ENCODE measurements at places on chromosomes 4 and X.

GRCh38 chr4:142648378-142648777 lies 197.7 kb downstream of the INPP4B start:
- DNase-seq: no peak

DNA sequence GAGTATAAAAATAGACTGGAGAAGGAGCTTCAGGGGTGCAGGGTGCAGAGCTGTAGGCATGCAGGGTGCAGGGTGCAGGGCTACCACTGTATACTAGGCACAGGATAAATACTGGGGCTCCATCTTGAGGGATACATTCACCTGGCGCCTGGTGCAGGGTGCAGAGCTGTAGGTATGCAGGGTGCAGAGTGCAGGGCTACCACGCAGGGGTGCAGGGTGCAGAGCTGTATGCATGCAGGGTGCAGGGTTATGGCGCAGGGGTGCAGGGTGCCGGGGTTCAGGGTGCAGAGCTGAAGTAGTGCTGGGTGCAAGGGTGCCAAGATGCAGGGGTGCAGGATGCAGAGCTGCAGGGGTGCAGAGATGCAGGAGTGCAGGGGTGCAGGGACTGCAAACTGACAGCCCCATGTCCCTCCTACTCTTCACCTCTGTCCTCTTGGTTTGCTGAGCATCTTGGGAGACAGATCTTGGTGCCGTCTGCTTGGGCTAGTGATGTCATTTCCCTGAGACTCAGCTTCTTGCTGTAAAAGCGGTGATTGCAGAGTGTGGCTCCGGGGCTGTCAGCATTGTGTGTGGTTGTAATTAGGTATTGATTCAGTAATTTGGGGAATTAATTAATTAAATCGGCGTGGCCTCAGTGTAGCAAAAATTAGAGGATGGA lies 91.2 kb downstream of the ADRA2C start:
- DNase-seq: no peak

DNA sequence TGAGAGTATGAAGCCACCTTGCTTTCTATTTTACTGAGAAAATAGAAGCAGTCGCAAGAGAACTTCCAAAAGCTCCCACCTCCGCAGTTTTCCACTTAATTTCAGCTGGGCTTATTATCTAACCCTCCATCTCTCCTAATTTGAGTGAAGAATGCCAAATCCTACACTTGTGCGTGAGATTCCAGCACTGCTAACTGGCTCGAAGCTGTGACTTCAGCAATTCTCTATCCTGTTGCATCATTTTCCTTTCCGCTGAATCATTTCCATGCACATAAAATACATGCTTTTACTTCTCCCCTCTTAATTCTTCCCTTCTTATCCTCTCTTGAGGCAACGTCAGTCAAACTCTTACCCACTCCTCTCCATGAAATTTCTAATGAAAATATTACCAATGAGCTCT lies 189.5 kb downstream of the GASK1B start:
- no peak for DNase-seq

- DNase-seq: no peak
Observed at GRCh38 chr4:173237152-173237551, 68.5 kb downstream of the GALNT7 start.

DNA sequence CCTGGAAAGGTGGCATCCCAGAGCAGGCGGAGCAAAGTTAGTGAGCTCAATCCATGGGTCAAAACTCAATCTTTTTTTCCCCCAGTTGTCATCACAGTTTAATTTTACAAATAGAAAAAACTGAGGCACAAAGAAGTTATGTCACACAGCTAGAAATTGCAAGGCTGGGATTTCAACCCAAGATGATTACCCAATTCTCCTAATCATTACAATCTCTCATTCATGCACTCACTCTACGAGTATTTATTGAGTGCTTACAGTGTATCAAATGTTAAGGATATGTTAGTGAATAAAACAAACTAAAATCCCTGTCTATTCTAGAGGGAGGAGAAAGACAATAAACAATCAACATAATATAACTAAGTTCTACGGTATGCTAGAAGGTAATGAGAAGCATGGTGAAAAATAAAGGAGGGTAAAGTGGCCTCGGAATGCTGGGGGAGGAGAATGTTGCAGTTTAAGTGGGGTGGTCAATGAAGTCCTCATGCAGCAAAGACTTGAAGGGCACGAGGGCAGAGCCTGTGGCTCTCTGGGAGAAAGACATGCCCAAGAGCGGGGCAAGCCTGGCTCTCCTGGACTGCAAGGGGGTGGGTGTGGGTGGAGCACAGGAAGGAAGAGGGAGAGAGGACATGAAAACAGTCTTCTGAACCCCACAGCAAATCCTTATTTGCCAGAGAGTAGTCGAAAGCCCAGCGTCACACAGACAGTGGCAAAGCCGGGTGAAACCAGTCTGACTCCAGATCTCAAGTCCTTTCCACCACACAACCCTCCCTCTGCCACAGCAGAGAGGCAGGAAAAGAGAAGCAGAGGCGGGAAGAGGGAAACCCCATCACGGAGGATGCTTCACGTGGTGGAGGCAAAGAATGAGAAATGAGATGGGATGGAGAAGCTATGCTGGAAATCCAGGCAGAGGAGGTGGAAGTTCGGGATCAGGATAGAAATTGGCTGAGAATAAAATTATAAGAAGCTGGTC lies 48.3 kb downstream of the RAB33B start:
- no peak for DNase-seq

- peak; percentile 65 for DNase-seq
Observed at GRCh38 chr4:184384056-184384809, 90.1 kb downstream of the IRF2 start.

DNA sequence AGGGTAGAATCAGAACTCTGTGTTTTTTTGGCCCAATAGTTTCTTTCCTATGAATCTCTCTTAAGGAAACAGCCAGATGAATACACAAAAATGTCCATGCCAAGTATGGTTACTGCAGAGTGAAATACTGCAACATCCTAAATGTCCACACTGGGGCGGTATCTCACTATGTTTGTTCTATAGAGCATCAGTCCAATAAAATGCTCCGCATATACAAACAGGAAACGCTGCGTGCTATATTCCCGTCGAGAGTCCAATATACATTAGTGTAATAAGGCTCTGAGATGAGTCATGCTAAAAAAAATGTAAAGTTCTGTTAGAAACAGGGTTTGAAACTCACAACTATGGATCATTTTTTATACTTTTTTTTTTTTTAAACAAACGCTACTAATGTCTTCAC lies 72.9 kb upstream of the ENOX2 start:
- peak; percentile 24 for DNase-seq

DNA sequence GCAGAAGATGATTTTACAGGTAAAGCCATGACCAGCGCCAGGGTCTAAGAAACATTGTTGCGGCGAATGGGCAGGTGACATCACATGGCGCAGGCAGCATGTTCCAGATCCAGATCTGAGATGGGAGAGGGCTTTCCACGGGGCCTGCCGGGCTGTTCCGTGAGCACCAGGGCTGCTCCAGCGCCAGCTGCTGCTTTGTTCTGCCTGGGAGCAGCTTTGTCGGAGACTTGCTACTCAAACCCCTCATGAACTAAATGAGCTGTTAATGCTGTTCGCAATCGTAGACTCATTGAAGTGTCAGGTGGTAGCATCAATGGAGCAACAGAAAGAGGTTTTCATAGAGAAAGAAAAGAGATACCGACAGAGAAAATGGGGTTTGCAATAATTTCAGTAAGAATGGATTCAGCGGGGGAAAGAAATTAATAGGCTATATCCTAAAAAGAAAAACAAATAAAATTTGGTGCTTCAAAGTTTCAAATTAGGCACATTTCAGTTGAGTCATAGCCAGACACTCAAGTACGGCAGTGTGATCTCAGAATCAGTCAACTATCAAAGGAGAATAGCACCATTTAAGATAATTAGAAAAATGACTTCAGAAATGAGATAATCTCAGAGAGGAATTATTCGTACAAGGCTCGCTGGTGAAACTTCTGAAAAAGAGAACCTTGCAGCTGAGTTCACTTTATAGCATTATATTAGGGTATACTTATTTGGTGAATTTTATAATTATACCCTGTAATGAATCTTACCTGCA lies 23.9 kb downstream of the SORBS2 start:
- DNase-seq: no peak

DNA sequence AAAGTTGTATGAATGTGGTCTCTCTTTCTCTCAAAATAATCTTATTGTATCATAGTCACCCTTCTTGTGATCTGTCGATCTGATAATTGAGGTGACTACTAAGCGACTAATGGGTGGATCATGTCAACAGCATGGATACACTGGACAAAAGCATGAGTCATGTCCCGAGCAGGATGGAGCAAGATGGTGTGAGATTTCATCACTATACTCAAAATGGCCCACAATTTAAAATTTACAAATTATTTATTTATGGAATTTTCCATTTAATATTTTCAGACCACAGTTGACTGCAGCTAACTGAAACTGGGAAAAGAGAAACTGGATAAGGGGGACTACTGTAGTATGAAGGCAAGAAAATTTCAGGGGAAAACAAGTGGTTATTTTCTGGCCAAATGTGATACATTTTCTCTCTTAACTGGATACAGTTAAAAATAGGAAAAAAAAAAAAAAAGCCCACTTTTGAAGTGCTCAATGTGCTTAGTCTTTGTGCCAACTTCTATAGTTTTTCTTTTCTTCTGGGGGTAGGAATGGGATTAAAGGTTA lies 25.3 kb downstream of the FAM241A start:
- DNase-seq: peak; percentile 50

DNA sequence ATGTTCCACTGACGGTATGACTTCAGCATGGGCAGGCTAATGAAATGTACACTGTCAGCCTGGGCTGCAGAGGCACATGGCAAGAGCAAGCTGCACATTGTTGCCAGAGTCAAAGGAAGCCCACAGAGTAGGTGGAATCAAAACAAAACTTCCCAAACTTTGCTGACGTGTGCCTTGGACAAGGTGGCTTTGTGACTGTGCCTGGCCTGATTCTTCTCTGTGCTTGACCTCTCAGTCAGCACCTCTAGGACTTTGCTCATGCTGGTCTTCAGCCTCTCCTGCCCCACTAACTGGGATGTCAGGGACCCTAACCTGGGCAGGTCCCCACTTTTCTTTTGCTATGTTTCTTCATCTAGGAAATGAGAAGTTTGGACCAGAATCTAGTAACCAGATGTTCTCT lies 40.5 kb upstream of the KIAA1210 start:
- no peak for DNase-seq

GRCh38 chr4:139815778-139816601 lies 150.4 kb downstream of the MGST2 start:
- peak; percentile 74 for DNase-seq

- DNase-seq: no peak
Observed at GRCh38 chrX:133005042-133005441, 46.6 kb upstream of the HS6ST2 start.

DNA sequence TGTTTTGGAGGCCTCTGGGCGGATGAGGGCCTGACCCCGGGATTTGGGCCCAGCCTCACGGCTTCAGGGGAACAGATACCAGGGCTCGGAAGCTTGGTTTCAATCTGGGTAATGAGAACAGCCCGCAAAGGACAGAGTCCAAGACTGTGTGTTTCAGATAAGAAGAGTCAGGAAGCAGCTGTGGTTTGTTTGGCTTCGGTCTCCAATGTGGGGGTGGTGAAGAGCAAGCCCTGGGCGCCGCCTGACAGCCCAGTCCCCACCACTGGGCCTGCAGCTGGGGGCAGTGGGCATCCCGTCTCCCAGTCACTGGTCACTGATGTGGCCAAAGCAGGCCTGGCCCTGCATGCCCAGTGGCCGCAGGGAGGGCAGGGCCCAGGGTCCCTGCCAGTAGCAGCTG lies 9.1 kb downstream of the WFS1 start:
- DNase-seq: no peak

All from fibroblast of skin of left biceps (primary cell).